ENCODE measurements at places on chromosomes 3 and 15.

DNA sequence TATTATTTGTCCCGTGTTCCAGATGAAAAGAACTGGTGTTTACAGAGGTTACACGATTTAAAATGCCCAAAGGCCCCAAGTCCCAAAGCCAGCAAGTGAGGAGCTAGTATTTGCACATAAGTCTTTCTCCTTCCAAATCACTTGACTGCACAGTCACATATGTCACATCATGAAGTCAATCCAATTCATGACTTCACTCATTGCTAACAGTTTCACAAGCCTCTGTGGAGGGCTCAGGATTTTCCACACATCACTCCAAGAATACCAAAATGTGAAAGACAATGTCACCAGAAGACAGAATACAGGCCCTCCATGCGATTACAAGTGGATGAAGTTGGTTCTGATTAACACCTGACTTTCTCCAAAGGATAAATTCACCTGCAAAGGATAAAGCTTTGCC, 283.1 kb upstream of the UBE2E2 start:
- no peak for DNase-seq

- no peak for DNase-seq
Measured at GRCh38 chr3:65659396-65659795, 379.3 kb downstream of the MAGI1 start.

GRCh38 chr3:184558726-184559125, 2.9 kb upstream of the EPHB3 start:
- no peak for DNase-seq

DNA sequence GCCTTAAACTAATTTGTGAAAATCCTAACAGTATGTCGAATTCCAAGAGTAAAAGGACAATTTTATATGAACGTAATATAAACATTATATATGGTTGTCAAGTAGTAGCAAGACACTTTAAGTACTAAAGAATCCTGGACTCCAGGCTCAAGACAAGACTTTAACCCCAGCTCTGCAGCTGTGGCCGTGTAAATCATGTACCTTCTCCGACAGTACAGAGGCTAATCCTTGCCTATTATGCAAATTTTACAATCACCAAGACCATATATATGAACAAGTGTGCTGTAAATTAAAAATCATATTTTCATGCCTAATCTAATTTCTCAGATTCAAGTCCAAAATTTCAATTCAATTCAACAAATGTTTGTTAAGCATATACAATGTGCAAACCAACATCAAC, 35.8 kb downstream of the RBM15B start:
- DNase-seq, result no peak

- no peak for DNase-seq
Measured at GRCh38 chr15:96672629-96673028, 342.1 kb downstream of the NR2F2 start.

GRCh38 chr3:106811376-106811775, 565.9 kb upstream of the CCDC54 start:
- no peak for DNase-seq

DNA sequence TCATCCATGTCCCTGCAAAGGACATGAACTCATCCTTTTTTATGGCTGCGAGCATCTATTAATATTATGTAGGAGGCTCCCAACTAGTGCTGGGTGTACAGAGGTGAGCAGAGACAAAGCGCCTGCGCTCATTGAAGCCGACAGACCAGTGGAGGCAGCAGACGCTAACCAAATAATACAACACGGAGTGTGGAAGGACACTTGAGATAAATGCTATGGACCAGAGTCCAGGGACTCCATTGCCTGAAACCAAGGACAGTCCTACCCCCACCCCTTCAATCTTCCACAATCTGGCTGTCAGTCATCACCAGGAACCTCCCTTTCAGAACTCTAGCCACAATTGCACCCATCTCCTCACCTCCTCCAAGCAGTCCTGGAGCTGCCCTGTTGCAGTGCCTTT, 41.5 kb downstream of the KLHL6 start:
- DNase-seq, result no peak

DNA sequence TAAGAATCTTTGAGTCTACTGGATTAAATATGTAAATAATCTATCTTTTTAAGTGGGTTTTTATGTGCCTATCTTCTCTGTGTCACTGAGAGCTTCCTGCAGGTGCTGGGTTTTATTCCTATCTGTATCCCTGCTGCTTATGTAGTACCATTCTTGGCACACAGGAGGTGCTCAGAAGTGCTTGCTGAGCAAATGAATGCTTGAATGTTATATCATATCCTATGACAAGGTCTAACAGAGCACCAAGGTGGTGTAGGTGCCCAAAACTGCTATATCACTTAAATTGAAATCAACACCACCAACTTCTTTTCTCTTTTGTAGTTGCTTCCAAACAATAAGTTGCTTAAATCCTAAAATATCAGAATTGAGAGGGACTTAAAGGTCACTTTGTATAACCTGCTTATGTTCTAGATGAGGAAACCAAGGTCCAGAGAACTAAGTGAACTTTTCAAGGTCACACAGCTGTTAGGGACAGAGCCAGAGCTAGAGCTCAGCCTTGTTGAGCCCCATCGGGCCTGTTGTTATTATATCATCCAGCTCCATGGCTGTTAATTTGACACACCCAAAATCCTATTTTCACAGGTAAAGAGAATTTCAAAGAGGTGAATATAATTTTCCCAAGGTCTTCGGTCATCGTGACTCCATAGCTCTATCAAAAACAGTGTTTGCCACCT, 46.0 kb downstream of the CCNL1 start:
- no peak for DNase-seq

DNA sequence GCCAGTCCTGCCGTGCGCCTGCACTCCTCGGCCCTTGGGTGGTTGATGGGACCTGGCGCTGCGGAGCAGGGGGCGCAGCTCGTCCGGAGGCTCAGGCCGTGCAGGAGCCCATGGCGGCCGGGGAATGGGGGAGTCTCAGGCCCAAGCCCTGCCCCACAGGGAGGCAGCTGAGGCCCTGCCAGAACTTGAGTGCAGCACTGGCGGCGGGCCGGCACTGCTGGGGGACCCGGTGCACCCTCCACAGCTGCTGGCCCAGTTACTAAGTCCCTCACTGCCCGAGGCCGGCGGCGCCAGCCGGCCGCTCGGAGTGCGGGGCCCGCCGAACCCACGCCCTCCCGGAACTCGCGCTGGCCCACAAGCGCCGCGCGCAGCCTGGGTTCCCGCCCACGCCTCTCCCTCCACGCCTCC, 190.9 kb upstream of the MME start:
- no peak for DNase-seq

DNA sequence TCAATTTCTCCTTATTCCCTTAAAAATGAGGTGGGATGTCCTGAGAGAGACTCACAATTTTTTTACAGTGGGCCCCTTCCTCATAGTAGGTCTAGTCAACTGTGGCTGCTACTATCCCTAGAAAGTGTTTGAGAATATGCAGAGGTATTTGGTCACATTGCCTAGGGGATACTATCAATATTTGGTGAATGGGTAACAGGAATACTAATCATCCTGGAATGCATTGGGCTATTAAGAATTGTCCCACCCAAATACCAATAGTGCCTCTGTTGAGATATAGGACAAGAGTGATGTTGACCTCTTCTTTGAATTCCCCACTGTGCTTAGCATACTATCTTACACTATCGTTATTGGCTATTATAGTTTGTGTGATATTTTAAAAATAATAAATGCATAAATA, 389.4 kb downstream of the DIPK2A start:
- DNase-seq, result no peak

DNA sequence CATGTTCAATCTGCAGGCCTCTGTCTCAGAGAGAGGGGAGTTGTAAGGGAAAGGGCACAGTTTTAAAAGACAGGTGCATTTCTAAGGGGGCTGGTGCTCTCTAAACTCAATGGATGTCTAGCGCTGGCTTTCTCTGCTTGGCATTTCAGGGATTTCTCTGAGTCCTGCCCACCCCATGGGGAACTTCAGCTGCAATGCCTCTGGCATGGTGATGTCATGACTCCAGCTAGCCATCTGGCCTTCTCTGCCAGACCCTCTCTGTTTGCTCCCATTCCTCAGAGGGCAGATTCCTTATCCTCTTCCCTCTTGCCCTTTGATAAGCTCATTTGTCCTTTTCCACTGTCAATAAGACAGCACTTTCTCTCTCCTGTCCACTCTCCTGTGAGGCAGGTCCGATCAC, 40.8 kb downstream of the RPLP1 start:
- DNase-seq, result no peak

DNA sequence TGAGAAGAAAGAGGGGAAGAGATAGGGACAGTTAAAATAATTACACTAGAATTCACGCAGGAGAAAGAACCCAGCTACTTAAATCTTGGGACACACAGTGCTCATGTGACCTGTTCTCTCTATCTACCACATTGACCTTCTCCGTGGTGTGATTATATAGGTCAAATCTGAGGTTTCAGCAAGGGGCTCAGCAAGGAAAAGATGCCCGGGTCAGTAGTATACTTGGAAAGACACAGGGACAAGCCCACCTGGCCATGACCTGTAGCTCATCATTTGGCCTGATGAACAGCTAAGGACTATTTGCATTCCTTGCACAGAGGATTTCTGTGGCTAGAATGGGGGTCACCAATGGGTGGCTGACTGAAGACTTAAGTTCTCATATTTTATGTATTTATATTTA, 71.9 kb downstream of the SSR3 start:
- no peak for DNase-seq

DNA sequence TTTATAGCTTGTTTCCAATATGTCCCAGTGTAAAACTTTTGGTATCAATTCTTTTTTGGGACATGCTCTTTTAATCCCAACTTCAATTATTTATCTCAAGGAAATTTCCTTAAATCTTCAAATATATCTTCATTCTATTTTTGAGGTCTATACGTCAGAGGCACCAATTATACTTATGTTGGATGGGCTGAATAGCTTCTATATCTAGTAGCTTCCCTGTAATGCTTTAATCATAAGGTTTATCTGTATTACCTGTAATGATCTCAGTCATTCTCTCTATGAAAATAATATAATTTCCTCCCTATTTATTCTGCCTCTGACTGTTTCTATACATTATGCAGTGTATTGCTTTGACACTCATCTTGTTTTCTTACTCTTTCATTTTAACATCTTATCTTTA, 29.9 kb upstream of the MCCC1 start:
- DNase-seq, result peak; percentile 39

- no peak for DNase-seq
Measured at GRCh38 chr3:193943200-193943599, 192.7 kb upstream of the HES1 start.

GRCh38 chr3:78697426-78697825, 1070.4 kb downstream of the ROBO1 start:
- no peak for DNase-seq

GRCh38 chr3:136535906-136536305, 216.3 kb downstream of the STAG1 start:
- no peak for DNase-seq

- DNase-seq, result no peak
Measured at GRCh38 chr15:53658827-53659555, 100.5 kb downstream of the WDR72 start.

DNA sequence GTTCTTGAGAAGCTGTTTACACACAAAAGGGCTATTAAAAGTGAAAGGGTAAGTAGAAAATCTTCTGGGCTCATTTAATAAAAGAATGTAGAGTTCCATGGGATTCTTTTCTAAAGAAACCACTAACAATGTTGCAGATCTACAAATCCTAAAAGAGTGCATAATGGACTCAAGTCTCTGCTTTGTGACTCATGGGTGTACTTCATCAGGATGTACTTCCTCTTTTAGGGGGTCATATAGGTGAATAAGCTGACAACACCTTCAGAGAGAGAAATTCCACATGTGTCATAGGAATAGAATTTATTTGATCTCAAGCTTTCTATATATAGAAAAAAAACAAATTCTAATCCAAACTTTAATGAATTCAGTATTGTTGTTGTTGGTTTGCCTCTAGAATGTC, 355.5 kb downstream of the TIGIT start:
- no peak for DNase-seq

DNA sequence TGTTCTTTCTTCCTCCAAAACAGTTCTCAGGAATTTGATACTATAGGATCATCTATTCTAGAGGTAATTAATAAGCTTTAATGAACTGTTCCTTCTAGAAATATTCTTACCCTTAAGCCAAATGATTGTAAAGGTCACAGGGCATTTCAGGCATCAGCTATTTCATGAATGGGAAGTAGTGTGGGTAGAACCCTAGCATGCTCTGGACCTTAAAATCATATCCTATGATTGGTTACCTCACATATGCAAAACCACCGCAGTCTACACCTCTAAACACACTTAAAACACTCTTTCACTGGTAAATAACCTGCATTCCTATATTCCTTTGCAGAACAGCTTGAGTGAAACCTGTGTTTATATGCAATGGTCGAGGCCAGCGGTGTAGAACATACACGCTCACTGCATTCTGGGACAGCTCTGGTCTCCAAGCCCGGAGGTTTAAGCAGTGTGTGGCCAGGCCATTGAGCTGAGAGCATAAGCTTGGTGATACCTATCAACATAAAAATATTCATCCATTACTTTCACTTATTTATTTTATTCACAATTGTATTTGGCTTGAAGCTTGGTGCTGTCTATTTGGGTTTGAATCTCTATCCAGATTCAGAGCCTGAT, 87.7 kb upstream of the RASGRP1 start:
- DNase-seq, result no peak

GRCh38 chr15:37099319-37100108, 835 bp downstream of the MEIS2 start:
- DNase-seq, result peak; percentile 61

- no peak for DNase-seq
Measured at GRCh38 chr3:64865839-64866570, 178.2 kb upstream of the ADAMTS9 start.

GRCh38 chr3:42529468-42529867, 27.0 kb downstream of the VIPR1 start:
- no peak for DNase-seq

DNA sequence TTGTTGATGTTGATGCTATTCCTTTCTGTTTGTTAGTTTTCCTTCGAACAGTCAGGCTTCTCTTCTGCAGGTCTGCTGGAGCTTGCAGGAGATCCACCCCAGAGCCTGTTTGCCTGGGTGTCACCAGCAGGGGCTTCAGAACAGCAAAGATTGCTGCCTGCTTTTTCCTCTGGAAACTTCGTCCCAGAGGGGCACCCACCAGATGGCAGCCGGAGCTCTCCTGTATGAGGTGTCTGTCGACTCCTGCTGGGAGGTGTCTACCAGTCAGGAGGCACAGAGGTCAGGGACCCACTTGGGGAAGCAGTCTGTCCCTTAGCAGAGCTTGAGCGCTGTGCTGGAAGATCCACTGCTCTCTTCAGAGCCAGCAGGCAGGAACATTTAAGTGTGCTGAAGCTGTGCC, 303.2 kb downstream of the ZIC1 start:
- no peak for DNase-seq

GRCh38 chr3:145357453-145357852, 803.5 kb downstream of the PLOD2 start:
- DNase-seq, result no peak

DNA sequence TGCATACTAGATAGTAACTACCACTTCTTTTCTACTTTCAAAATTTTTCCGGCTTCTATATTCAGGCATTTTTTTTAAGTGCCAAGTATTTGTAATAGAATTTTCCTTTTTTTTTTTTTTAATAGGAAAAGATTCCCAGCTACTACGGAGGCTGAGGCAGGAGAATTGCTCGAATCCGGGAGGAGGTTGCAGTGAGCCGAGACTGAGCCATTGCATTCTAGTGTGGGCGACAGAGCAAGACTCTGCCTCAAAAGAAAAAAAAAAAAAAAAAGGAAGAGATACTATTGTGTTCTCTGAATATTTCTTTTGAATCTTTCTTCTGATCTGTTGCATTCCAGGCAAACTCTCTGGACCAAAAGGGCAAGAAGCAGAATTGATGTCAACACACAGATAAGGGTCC, 557.3 kb downstream of the FGF12 start:
- no peak for DNase-seq

- peak; percentile 32 for DNase-seq
Measured at GRCh38 chr3:25433868-25434267, 5.8 kb downstream of the RARB start.

Measured in erythroblast (primary cell).